Activated naive CD4-positive, alpha-beta T cell treated with anti-CD3 and anti-CD28 coated beads, Interleukin-2, amount 50 U/mL, for 72 hours (primary cell): ENCODE measurements at places on chromosomes 4 and X.

DNA sequence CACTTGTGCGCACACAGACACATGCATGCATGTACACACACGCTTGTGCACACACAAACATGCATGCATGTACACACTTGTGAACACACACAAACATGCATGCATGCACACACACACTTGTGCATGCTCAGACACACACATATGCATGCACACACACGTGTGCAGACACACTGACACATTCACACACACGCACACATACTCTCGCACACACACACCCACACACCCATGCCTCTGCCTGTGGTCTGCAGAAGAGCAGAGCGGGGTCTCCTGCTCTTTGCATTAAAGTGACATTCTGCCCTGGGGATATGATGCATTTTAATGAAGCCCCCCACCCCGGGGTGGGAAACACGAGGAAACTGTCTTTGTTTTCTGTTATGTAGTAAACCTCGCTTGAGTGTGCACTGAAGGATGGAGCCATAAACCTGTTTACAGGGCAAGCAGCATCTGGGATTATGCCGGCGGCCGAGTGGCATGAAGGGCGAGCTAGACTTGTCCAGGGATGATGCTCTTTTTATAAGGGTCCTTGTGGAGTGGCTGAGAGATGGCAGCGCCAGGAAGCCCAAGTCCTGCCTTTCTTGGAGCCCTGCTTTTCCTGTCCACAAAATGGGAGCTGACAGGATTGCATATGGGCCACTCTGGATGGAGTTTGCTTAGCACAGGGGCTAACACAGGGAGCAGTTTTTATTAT, 17.8 kb downstream of the PSAPL1 start:
- no peak for DNase-seq

DNA sequence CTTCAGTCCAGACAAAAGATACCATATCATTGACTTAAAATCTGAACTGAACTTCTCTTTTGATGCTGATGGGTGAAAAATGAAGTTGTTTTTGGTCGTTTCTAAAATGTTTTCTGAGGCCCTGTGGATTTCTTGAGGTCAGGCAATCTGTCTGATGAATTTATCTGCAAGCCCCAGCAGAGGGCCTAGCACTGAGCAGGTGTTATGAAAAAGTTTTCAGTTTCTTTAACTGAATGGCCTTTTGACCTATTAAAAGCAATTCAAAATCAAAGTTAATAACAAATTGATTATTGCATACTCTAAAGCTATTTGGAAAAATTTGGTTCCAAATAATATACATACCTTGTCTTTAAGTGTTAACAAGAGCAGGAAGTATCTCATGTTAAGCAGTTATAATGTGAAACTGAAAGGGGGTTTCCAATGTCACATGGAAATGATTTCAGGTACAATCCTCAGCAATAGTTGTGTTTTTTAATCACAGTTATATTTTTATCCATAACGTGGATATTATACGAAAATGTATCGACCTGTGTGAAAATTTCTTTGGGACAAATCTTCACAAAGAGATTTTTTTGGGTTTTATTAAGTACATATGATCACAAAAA, 285.0 kb downstream of the SPANXN1 start:
- DNase-seq = no peak

- DNase-seq = peak; percentile 70
These were observed 6.5 kb upstream of the RNF4 start for GRCh38 chr4:2462218-2462991.

- DNase-seq = no peak
These were observed 27.2 kb downstream of the TAPT1 start for GRCh38 chr4:16199093-16199492.

GRCh38 chrX:40179283-40179682, 81.5 kb upstream of the BCOR start:
- no peak for DNase-seq

DNA sequence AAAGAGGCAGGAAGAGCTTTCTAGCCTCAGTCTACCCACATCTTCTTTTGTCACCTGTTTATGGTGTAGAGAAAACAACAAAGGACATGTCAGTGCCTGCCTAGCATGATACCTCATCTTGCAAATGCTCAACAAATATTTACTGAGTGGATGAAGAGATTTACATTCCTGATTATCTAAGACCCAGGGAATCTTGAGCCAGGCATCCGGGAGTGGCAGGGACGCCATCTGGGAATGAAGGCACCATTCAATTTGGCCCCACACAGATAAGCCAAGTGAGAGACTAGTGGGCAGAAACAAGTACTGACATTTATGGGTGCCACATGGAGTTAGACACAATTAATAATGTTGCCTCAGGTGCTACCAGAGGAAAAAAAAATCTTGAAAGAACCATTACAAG, 36.8 kb upstream of the CASK start:
- DNase-seq = no peak

GRCh38 chr4:39446842-39447573, 11.7 kb downstream of the RPL9 start:
- peak; percentile 64 for DNase-seq

- DNase-seq = no peak
These were observed 46.4 kb upstream of the NALF2 start for GRCh38 chrX:69457756-69458155.

DNA sequence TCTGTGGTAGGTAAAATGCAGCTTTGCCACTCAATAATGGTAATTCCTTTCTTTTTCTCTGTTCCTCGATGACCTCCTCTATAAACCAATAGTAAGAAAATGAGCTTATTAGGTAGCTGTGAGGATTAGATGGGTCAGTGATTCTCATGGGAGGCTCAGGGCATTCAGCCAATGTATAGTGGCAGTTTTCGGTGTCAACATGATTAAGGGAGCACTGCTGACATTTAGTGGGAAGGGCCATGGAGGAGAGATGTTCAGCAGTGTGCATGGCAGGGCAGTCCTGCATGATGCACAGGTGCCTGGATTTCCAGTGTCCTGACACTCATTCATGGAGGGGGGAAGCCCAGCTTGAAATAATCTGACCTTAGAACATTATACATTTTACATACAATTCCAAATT, 232.8 kb downstream of the PDGFC start:
- no peak for DNase-seq

- no peak for DNase-seq
These were observed at the start of gene PLP1 for GRCh38 chrX:103776546-103776945. Gene PLP1 (plus strand): TSS chrX:103776840. CDS start chrX:103776996, 156 bp downstream.

DNA sequence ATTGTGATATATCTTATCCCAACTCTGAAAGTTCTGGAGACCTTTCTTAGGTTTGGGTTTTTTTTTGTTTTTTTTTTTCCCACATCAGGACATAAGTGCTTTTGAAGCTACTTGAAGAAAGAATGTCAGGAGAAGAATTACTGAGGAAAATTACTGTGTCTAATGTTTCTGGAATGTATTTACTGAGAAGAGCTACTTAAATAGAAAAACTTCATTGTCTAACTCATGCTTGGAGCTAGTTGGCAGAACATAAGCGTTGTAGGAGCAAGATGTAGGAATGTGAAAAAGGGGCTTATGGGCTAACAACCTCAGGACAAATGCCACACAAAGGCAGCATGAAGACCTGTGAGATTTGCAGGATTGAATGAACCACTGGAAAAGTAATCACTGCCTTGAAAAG, 166.6 kb upstream of the GLRA2 start:
- DNase-seq = no peak
